ENCODE measurements at places on chromosomes 1 and 21.
A peak's percentile ranks its signal among the peaks of the same experiment; 100 is the strongest.

DNA sequence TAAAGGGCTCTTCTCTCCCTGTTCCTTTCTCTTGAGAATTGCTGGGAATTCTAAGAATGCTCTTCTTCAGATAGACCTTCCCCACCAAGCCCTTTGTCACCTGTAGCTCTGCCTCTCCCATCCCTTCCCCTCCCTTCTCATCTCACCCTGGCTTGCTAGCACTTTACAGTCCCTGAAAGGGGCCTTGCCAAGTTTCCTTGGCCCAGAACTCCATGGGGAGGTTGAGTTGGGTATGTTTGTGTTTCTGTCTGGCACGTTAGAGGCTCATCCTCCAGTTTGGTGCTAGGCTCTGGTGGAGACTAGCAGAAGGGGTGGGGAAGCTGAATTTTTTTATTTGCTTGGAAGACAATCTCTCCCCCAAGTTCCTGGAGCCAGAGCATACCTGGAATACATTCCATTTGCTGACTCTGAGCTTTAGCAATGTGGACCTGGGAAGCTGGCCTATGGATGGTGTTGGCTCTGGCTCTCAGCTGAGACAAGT lies 4.9 kb downstream of the CGN start:
- no peak for DNase-seq

DNA sequence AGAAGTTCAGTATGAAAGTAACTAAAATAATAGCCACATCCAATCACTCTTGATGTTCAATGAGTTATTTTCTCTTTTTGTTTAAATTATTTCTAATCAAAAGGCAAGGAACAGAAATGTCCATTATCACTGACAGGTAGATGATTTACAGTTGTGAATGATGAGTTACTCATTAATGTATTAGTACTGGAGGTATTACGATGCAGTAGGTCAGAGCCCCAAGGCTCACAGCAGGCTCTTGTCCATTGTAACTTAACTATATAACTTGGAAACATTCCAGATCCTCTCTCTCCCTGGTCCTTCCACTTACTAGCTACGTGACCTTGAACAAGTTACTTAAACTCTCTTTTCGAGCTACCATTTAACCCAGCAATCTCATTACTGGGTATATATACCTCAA lies 39.5 kb downstream of the CRB1 start:
- DNase-seq, result no peak

DNA sequence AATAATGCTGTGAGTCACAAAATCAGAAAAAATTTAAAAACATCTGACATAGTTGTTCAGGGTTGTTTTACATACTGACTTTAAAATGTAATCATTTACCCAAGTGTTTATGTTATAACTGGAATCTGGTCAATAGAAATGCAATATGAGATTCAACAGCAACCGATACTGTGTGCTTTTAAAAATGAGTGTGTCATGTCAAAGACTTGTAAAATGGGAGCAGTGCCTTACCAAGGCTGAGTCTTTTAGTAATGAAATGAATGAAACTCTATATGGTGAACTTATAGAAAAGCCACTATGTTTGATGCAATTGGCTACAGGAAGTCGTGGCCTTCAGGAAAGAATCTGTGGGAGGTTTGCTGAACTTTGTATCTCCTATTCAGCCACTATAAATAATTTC lies 570.2 kb downstream of the DPYD start:
- no peak for DNase-seq

DNA sequence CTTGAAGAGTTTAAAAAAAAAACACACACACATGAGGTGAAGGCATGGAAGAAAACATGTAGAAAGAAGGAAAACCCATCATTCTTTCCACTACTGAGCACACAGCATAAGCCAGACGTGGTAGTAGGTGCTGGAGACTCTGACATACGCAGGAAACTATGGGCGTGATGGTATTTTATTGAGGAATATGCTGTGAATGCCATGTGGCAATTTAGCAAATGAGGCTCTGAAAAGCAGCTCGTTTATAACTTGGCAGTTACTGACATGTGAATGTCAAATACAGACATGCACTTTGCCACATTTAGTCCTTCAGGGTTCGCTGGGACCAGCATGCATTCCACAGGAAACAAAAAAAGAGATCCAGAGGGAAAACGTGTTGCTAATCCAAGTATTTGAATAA lies 74.3 kb upstream of the IFNAR2 start:
- no peak for DNase-seq

GRCh38 chr1:5424802-5425703 lies 567.2 kb downstream of the NPHP4 start:
- no peak for DNase-seq

DNA sequence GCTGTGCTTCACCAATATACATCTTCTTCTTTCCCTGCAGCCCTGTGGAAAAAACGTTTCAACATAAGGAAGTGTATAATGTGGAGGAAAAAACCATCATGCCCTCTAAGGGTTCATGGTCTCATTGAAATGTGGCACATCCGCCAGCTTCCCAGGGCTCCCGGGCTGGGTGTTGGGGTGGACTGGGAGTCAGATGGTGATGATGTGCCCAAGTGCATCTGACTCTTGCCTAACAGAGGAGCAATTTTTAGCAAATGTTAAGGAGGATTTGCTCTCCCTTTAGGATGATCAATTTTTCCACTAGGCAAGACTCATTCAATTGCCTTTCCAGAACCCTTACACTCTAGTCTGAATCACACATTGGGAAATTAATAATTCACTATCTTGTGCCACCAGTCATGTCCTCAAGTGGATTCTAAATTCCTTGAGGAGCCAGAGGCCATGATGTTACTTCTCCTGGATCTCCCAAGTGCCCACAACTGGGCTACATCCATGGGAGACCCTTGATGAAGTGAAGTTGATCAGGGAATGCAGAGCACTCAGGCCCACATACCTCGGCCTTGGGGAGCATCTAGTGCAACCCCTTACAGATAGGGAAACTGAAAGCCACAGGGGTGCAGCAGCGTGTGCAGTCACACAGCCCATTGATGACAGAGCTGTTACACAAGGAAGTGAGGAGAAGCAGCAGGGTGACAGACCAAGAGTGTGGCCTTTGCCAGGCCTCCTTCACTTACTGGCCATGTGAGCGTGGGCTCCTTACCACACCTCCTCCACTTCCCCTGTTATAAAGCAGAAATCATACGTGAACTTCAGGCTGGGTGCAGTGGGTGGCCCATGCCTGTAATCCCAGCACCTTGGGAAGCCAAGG lies 100.0 kb upstream of the SLC44A3 start:
- no peak for DNase-seq

GRCh38 chr1:222416001-222416791 lies 131.7 kb downstream of the HHIPL2 start:
- DNase-seq, result peak; percentile 10

GRCh38 chr1:245572709-245573108 lies 417.9 kb downstream of the KIF26B start:
- no peak for DNase-seq

DNA sequence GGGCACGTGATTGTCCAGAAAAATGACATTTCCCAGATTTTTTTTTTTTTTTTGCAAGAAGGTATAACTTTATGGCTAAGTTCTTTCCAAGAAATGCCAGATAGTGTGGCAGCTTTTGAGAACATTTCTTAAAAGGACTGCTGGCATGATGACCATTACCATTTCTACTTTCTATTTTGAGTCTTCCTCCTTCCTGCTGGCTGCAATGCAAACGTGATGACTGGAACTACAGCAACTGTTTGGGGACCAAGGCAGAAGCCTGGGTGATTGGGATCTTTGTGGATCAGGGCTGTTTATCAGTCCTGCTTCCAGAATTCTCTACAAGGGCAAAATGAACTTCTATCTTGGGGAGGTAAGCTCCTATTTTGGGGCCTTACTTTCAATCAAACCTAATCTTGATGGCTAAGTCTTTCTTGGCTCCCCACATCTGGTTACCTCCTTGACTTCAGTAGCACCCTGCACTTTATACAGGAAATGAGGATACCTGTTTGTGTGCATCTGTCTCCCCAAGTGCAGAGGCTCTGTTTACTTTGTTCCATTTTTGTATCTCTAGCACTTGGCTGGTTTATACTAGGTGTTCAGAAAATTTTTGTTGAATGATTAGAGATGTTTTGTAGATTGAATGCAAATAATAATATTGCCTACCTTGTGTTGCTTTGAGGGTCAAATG lies 3.7 kb upstream of the DDX20 start:
- no peak for DNase-seq

GRCh38 chr1:63857478-63857877 lies 83.7 kb downstream of the ROR1 start:
- no peak for DNase-seq

DNA sequence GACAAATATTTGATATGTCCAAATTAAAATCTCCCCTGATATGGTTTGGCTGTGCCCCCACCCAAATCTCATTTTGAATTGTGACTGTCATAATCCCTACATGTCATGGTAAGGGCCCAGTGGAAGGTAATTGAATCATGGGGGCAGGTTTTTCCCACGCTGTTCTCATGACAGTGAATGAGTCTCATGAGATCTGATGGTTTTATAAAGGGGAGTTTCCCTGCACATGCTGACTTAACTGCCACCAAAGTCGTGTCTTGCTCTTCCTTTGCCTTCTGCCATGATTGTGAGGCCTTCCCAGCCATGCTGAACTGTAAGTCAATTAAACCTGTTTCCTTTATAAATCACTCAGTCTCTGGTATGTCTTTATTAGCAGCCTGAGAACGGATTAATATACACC lies 207.0 kb downstream of the BARHL2 start:
- DNase-seq, result no peak

DNA sequence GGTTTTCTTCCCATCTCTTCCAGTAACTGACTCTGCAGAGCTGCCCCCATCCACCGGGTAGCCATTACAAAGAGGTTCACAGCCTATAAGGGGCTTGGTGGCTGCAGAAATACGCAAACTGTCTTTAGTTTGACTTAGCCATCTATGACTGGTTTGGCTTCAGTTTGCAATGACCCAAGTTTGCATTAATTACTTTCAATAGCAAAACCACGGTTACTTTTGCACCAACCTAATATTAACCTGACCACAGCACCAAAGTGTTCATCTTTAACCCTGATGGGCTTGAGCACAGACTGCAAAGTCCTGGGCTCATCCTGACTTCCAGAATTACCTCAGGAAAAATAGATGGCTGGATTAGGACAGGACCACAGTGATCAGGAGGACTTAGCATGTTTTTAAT lies 2.2 kb upstream of the HAO2 start:
- no peak for DNase-seq

DNA sequence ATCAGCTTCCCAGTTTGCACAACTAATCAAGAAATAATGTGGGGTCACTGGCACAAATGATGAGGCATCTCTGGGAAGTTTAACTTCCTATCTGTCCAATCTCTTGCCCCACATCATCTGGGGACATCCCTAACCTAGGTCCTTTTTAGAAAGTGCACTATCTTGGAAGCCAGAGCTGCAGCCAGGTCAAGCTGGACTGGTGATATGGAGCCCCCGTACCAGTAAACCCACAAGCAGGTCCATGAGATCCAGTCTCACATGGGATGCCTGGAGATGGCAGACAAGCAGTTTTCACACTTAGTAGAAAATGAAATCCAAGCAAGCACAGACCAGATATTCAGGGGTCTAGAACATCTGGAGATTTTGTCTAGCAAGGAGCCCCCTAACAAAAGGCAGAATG lies 27.5 kb upstream of the BSDC1 start:
- no peak for DNase-seq

DNA sequence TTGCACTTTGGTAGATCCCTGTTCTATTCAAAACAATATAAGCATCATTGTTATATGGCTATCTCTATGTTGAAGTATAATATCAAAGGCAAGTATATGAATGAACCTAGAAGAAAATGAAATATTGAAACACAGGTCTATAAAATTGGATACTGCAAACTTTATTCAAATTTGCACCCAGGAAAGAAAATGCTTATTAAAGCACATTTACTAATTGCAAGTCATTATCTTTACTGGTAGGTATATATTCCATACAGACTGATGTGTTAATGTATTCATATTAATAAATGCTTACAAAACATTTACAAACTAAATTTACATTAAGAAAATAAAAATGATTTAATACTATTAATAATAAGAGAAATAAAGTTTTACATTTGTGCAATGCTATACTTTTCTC lies 469.8 kb downstream of the NCAM2 start:
- no peak for DNase-seq

DNA sequence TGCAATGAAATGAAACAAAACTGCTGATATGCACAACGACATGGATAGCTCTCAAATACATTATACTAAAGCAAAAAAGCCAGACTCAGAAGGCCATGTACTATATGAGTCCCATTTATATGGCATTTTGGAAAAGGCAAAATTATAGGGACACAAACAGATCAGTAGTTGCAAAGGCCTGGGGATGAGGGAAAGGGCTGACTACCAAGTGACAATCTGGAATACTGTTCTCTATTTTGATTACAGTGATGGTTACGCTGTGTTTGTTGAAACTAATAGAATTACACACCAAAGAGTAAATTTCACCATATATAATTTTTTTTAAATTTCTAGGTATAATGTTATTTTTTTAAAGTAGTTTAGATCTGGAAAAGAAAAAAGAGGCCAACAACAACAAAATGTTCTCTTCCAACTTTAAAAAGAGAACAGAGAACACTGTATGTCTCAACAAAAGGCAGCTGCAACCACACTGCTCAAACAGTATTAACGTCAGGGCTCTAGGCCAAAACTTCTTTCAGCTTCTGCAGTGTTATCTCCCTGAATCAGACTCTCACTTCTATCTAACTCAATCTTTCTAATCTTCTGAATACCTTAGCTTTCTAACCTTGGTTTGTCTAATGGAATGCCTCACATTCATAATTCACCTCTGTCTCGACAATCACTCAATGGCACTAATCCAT lies 75.8 kb downstream of the FOXJ3 start:
- no peak for DNase-seq

DNA sequence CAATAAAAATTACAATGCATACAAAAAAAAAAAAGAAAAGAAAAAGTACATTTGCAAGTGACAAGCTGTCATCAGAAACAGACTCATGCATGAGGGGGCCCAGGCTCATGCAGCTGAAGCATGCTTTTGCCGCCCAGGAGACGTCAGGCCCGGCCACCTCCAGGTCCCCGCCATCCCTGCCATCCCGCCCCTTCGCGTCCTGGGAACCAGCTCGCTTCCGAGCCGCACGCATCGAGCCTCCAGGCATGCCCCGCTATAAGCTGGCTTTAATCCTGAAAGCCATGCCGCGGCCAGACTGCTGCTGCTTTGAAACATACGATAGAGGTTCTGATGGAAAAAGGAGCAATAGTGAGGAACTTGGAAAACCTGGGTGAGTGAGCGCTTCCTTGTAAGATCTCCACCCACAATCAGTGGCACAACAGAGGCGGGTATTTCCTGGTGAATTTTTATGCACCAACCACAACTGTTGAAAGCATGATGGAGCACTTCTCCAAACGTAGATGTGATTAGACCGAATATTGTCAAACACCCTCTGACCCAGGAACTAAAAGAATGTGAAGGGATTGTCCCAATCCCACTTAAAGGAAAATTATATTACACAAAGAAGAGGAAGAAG lies 113.7 kb downstream of the FAF1 start:
- DNase-seq, result no peak

Measured in stimulated activated CD4-positive, alpha-beta T cell treated with anti-CD3 and anti-CD28 coated beads, Interleukin-15, amount 100 ng/mL, for 48 hours (primary cell).